ENCODE measurements at places on chromosomes 11 and 22.

GRCh38 chr11:111797145-111797581, 31.0 kb upstream of the PPP2R1B start:
- peak; percentile 69 for DNase-seq

GRCh38 chr11:109486129-109486528, 64.1 kb downstream of the C11orf87 start:
- no peak for DNase-seq

- no peak for DNase-seq
Observed at GRCh38 chr11:15987046-15987445, 369.3 kb downstream of the SOX6 start.

DNA sequence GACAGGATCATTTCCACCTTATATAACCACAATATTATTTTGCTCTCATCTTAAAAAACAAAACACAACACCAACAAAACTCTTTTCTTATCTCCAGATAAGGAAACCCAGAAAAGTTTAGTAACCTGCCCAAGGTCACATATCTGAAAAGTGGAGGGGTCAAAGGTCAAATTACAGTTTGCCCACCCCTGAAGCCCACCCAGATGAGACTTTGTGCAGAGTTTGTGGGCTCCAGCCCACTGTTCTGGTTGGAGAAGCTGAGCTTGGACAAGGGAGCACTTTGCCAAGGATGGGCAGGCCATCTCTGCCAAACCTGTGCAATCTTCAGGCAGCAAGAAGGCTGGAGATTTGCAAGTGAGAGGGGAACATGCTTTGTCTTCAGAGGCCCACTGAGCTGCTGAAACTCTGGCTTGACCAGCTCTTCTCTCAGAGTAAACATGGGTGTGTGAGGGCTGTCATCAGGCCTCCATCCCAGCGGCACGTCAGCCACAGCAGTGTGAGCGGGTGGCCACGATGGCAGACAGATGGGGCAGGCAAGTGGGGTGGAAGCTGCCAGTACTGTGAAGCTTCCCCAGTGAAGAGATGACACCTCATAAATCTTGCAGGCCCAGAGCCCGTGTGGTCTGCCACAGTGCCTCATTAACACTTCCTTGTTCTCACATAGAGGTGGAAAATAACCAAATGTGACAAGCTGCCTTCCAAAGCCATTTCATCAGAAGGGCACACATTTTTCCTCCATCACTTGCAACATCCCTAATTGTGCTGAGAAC, 111.8 kb downstream of the CCDC81 start:
- no peak for DNase-seq

DNA sequence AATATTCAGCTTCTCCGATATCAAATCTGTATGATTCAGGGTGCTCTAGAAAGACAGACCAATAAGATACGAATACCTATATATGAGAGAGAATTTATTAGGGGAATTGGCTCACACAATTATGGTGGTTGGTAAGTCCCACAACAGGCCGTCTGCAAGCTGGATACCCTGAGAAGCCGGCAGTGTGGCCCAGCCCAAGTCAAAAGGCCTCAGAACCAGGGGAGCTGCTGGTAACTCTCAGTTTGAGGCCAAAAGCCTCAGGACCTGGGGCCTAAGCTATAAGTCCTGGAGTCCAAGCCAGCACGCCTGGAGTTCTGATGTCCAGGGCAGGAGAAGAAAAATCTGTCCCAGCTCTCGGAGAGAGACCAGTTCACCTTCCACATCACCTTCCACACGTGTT, 318.7 kb downstream of the BRD1 start:
- no peak for DNase-seq

GRCh38 chr11:74442636-74443035, 24.7 kb downstream of the KCNE3 start:
- DNase-seq, result peak; percentile 73

GRCh38 chr11:33018840-33019239, 3.2 kb downstream of the DEPDC7 start:
- DNase-seq, result no peak

- DNase-seq, result no peak
Observed at GRCh38 chr22:44286646-44287045, 26.1 kb downstream of the SHISAL1 start.

DNA sequence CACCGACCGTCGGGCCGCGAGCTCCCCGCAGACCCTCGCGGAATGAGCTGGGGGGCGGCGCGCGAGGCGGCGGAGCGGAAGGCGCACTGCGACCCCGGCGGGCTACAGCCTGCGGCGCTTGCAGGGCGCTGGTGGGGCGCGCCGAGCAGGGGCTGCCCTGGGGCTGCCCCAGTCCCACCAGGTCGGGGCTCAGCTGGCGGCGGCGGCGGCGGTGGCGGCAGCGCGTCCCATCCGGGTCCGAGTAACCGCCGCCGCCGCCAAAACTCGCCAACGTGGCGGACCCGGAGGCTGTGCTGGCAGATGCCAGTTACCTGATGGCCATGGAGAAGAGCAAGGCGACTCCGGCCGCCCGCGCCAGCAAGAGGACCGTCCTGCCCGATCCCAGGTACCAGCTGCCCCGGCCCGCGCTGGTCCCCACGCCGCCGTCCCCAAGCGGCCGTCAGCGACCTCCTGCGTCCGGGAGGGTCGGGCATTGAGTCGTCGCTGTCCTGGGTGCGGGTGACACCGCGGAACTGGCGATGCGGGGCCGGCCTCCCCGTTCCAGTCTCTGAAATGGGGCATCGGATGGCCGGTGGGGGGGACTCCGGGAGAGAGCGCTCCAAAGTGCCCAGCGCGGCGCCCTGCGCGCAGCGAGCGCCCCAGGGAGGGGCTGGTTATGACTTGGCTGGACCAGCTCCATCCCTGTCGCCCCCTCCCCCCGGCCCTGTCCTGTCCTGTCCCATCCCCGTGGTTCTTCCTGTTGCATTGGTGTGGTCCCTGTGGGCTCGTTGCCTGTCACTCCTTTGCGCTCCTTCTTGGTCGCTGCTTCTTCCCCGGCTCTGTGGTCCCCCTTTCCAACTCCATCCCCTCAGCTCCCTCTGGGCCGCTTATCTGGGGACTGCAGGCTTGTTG, 63.5 kb downstream of the CRYBB2 start:
- DNase-seq, result no peak

GRCh38 chr11:76119032-76119431, 87.3 kb downstream of the WNT11 start:
- no peak for DNase-seq

GRCh38 chr11:118226296-118226695, 1.5 kb upstream of the JAML start:
- no peak for DNase-seq

GRCh38 chr11:8814209-8814922, 96.6 kb upstream of the AKIP1 start:
- peak; percentile 96 for DNase-seq

DNA sequence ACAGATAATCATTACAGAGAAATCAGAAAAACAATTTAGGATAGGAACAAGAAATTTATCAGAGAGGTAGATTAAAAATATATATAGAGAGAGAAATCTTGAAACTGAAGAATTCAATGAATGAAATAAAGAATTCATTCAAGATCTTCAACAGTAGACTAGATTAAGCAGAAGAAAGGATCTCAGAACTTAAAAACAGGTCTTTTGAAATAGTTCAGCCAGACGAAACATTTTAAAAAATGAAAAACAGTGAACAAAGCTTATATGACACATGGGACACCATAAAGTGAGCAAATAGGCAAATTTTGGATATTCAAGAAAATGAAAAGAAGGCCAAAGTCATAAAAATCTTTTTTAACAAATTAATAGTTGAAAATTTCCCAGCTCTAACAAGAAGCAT, 138.8 kb downstream of the CASP12 start:
- DNase-seq, result no peak

DNA sequence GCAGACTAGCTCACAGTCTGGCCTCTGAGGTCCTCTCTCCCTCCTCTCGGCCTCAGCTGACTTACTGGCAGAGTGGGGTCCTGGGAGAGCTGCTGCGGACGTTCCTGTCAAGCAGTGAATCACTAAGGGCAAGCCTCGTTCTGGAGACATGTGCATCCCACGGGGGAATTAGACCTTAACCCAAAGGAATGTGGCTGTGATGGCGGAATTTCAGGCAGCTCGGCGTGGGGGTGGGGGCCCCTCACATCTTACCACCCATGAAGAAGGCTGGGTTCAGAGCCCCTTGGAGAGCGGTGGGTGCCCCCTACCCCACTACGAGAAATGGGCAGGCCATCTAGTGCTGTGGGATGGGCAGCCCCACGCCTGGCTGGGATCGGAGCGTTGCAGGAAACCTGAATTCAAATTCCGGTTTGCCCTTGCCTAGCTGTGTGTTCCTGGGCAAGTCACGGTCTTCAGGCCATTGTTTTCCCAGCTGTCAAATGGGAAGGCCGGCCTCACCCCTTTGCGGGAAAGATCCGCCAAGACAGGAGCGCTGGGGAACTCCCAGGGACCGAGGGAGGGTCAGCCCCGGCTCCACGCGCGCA, 554 bp downstream of the LRRC32 start:
- no peak for DNase-seq

DNA sequence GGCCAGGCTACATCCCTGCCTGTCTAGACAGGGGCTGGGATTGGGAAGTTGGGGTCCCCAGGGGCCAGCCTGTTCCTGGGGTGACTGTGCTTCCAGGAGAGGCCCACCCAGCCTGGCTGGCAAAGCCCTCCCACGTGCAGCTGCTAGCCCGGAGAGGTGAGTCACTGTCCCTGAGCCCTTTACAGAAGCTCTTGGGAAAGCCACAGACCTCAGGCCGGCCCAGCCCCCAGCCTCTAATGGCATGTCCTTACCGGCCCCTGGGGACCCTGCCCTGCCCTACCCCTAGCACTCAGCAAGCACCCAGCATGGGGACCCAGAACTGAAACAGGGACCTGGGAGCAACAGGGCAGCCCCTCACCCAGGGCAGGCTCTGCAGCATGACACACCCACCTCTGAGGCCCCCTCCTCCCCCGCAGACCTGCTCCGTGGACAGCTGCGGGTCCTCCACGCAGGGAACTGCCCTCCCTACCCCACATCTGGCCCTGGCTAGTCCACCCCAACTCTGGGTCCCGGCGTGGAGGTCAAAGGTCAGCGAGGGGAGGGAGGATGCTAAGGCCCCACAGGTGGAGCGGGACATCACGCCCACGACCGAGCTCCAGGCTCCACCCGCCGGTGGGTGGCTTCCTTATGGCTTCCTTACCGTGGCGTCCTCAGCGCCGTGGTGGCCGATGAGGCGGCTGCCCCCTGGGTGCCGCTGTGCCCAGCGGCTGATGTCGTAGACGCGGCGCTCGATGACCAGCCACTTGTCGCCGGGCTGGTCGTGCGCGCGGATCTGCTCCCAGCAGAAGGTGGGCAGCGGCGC, 615 bp downstream of the FADS3 start:
- peak; percentile 54 for DNase-seq

DNA sequence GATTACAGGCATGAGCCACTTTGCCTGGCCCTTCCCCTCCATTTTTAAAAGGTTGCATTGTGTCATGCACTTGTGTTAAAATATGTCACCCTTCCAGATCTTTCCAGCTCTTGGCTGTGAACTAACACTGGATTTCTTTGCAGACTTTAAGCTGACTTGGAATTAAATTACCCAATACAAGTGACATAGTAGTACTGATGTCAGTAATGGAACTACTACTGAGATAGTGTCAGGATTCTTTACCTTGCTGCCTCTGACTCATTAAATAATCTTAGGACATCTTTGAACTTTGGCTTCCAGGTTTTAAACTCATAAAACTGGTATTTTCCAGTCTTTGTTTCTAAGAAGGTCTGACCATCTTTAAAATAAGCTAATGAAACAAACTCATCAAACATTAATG, 51.8 kb upstream of the OR4B1 start:
- DNase-seq, result peak; percentile 22

GRCh38 chr22:27358096-27358870, 443.3 kb downstream of the MN1 start:
- DNase-seq, result no peak

DNA sequence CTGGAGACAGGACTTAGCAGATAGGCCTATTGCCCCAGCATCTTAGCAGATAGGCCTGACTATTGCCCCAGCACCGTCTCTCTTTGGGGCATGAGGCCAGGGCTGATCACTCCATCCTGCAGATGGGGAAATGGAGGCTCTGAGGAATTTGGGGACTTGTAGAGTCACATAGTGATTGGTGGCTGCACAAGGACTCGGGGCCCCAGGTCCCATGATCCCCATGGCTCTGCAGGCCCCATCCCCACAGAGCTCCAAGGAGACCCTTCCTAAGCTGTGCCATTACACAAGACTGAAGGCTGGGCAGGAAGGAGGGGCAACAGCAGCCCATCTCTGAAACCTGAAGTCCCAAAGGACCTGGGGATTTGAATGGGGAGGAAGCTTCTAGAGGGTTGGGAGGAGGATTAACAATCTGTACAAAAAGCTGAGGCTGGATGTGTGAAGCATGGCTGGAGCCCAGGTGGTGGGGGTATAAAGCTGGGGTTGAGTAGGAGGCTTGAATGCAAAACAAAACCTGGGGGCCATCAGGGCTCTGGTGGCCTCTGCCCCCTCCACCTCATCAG, 1.6 kb downstream of the ARAP1 start:
- no peak for DNase-seq

- DNase-seq, result no peak
Observed at GRCh38 chr11:520428-521176, 13.6 kb upstream of the RNH1 start.

DNA sequence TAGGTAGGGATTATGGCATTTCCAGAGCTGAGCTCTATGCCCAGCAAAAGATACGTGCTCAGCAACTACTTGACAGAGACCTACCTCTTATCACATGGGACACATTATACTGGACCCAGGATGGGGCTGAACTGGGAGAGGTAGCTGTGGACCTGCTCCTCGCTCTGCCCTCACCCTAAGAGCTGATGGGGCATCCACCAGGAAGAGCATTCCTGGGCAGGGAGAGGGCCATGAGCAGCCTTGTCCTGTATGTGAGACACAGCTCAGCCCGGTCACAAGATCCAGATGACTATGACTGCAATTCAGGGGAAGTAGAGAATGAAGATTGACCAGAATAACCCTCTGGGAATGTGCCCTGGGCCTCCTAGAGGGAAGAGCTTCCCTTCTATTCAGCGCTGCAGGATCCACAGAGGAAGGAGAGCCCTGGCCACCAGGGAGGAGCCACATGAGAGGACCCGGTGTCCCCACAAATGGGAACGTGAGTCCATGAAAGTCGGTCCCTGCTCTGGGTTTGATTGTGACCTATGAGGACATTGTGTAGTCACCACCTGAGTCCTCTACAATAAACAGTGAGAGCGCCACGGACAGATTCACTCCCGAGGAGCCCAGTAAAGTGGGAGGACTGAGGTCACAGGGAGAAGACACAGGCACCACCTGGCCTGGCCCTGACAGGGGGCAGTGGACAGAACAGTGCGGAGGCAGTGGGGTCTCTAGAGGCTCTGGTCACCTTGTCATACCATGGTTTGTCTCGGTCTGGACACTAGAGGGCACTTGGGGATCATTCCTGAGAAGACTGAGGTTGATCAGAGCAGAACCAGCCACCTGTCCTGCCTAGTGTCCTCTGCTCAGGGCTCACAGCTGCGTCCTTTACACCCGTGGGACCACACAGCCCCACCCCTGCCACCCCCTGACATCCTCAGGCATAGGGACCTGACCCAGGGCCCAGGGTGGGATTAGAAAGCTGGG, 99.5 kb downstream of the ZNF280B start:
- DNase-seq, result peak; percentile 11

DNA sequence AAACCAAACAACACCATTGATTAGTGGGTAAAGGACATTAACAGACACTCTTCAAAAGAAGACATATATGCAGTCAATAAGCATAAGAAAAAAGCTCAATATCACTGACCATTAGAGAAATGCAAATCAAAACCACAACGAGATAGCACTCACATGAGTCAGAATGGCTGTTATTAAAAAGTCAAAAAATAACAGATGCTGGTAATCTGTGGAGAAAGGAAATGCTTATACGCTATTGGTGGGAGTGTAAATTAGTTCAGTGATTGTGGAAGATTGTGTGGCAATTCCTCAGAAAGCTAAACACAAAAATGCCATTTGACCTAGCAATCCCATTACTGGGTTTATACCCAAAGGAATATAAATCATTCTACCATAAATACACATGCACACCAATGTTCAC, 182.6 kb downstream of the TRPC6 start:
- DNase-seq, result no peak
